ENCODE measurements at places on chromosomes 2 and 18.

DNA sequence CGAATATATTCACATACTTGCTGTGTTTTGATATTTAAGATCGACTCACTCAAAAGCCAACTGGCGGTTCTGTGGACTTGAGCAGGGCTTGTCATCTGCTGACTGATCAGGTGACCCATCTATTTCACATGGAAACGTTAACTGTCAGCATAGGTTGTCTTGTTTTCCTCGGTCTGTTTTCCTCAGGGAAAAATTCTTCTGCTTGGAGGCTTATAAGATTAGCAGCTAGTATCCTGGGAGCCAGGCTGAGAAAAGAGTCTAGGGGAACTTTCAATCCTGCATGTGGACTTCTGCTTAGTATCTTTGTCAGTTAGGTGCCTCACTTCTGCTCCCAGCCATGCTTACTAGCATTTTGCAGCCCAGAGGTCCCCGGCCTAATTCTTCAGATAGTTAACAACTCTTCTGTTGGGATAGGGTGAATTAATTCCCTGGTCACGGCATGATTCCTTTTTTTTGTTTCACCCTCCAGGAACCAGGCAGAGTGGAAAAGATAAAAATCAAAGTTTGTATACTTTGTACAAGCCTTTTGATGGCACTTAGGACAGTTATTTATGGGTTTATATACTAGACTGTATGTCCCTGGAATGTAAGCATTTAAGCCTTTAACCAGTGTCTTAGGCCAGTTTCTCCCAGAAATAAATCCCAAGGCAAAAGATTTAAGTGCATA lies 226.0 kb downstream of the GULP1 start:
- DNase-seq: no peak

DNA sequence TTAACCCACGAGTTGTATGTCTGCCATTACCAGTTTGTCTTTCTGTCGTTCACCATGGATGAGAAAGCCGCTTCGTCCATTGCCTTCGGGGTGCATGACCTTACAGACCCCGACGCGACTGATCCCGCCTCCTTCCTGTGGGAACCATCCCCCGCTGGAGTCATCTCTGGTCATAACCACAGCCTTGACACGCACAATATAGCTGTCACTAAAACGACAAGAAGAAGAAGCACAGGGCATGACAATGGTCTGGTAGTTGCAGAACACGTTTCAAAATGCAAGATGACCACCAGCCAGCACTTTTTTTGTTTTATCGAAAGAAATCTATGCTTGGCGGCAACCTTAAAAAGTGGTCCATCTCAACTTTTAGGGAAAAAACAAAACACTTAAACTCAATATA lies 87.7 kb downstream of the SPRED2 start:
- DNase-seq: no peak

GRCh38 chr2:120436460-120436739 lies 90.5 kb downstream of the INHBB start:
- no peak for DNase-seq

DNA sequence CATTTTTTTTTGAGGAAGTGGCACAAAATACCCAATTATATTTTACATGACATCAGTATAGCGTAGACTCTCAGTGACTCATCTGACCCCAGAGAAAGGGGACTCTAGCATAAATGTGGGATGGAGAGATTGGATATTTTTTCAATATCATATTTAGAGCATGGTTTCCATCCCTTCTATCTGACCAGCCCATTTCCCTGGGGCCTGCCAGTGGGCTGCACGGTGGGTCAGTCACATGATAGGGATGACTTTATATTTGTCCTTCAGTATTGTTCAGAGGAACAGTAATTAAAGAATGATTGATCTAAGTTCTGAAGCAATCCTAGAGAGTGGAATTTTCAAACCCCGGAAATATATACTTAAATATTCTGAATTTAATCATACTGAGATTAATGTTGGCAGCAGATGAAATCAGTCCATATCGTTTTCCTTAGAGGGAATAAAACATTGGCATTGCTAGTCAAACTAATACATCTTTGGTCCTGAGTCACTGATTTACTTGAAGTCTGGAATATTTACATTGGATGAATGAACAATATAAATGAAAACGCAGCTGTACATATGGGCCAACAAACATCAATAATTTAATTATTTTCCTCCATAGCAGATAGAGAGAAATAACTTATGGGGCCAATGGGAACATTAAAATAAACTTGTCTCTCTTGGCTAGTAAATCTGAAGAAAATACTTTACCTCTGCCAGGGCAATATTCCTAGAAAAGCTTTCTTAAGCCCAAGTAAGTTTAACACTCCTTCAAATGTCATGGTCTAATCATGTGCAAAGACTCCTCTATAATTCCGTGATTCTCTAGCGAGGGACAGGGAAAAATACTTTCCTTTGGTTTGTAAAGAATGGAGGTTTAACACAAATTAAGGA lies 563.6 kb upstream of the PKDCC start:
- DNase-seq: no peak

DNA sequence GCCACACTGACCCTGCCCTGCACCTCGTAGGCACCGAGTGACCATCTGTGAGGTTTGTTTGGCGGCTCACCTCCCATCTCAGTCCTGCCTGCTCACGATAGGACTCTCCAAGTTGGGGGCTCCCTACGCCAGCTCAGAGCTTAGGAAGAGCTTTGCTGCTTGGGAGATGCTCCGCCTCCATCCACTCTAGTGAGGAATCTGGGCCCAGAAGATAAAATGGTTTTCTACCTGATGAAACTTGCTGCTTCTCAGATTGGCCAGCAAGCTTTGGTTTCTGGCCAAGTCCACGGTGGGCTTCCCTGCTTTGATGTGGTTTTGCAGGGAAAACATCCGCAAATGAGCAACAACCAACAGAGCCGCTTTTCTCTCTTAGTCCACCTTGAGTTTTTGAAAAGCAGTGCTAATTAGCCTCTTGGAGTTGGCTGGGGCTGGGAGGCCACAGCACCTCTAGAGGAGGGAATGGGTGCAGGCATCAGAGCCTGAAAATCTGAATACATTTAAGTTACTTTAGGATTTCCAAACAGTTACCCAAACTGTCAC lies 42.2 kb downstream of the THNSL2 start:
- no peak for DNase-seq

GRCh38 chr2:109511168-109511567 lies 102.6 kb downstream of the SEPTIN10 start:
- DNase-seq: no peak

- DNase-seq: no peak
These were observed 34.6 kb upstream of the RAB1A start for GRCh38 chr2:65164426-65164891.

DNA sequence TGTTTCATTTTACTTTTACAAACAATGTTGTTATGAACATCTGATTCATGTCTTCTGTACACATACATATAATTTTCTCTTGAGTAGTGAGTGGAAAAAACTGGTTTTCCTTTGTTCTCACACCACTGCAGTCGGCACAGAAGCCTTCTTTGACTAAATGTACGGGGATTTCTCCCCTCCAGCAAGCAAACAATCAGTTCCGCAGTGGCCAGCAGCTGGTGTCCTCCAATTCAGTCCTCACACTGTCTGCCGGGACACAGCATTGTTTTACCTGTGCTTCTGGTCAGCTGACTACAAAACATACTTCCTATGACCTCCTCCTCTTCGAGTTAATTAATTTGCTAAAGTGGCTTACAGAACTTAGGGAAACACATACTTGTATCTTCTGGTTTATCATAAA lies 202.8 kb downstream of the WDR7 start:
- no peak for DNase-seq

- DNase-seq: no peak
These were observed 172.6 kb upstream of the STON1 start for GRCh38 chr2:48357351-48357750.

GRCh38 chr2:168338292-168338691 lies 90.9 kb upstream of the STK39 start:
- no peak for DNase-seq

GRCh38 chr2:44136252-44136651 lies 32.4 kb upstream of the PPM1B start:
- DNase-seq: no peak

DNA sequence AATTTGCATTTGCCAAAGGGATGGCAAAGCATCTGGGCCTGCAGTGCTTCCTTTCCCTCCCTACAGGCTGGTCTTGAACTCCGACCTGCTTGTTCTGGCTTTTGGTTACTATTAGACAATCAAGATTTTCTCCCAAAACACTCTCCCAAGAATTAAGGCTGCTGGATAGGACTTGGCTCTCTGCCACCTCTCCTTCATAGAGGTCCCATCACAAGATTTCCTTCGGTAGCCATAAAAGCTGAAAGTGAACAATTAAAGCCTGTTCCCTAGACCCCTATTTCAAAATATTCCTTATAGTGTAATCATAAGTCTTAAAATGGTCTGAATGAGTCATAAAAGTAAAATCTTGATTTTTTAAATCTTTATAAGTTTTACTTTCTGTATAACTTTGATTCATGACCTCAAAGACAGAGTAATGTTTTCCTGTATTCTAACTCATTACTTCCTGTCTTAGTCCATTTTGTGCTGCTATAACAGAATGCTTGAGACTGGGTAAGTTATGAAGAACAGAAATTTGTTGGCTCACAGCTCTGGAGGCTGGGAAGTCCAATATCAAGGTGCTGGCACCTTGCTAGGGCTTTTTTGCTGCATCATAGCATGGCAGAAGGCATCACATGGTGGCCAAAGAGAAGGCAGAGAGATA lies 37.8 kb upstream of the TNP1 start:
- no peak for DNase-seq

DNA sequence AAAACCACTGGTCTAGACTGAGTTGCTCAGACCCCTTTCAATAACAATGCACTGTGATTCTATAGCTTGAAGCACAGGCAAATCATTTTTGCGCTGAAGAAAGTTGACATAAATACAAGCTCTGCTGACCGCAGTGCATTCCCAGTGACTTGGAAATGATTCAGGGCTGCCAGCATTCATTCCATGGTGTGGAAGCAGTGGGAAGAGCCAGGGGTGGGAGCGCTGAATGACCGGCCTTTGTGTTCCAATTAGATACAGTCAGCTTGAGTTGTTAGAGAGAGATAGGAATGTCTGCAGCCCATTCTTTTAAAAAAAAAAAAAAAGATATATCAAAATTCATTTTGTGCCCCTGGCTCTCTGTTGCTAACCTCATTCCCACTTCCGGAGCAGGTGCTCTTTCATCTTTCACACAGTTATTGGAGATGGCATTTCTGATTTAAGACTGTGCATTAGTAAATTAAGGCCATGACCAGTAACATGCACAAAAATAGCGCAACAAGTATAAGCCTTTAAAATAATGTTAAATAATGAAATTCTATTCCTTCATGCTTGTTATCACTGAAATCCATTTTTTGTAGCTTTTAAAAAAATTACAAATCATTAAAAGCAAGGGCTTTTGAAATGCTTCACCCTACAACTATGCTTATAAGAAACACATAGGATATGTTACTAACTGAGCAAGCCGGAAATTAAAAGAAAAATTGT lies 59.4 kb upstream of the CTLA4 start:
- DNase-seq: no peak

Measured in GM12878 (cell line).